SJCRH30 (cell line): ENCODE measurements at places on chromosomes 16 and 17. TPM values are rescaled to one million over a fixed set of nuclear protein-coding genes. Genes with fewer than 3 reads are reported as not detected.

DNA sequence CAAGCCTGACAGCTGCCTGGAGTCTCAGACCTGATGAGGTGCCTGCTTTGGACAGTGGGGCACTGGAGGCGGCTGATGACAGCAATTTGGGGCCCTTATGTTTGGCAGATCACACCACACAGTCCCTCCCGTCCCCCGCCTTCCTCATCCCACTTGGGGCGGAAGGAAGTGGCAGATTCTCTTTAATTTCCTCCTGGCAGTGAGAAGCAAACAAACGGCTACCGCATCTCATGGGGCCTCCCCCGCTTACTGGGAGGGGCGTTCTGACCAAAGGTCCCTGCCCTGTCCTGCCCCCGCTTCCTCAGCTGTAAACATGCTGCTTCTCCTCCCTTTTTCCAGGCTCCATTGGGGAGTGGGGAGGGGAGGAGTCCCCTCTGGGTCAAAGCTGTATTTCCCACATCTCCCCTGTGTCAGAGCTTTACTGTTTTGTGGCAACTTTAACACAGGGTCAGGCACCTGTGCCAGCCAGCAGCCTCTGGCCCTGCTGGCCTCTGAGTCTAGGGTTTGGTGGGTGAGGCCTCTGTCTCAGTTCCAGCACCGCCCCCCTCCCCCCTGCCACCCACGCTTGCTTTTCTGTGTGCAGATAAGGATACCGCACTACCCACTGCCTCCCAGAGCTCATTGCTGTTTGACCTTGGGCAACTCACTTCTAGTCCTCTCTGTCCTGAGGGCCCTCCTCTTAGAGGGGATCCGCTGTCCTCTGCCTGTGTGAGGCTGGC, 5.4 kb upstream of the NFATC3 start:
- H3K27me3 ChIP-seq = no peaks in the 10 kb centered on the region
- H3K27ac ChIP-seq = no peak overlapping the region
- no peak overlapping the region for H3K4me3 ChIP-seq
- no peak for DNase-seq
- H3K36me3 ChIP-seq = no peaks in the 10 kb centered on the region
- H3K4me1 ChIP-seq = no peaks in the 10 kb centered on the region

- H3K27me3 ChIP-seq = no peaks in the 10 kb centered on the region
- no peak overlapping the region for H3K4me3 ChIP-seq
- DNase-seq = no peak
- H3K4me1 ChIP-seq = peaks cover 31% of the 10 kb centered on the region
These were observed 202.5 kb downstream of the C16orf78 start for GRCh38 chr16:49576173-49576494.

GRCh38 chr16:56589141-56590039, at the start of gene MT3:
Gene MT3 (plus strand): TSS chr16:56589528. CDS start chr16:56589591, 63 bp downstream.
- H3K36me3 ChIP-seq = no peaks in the 10 kb centered on the region
- no peaks in the 10 kb centered on the region for H3K27me3 ChIP-seq
- H3K4me3 ChIP-seq = no peak within 1 kb of the TSS
- no peak within 1 kb of the TSS for H3K27ac ChIP-seq
- no peak for DNase-seq
- no peaks in the 10 kb centered on the region for H3K4me1 ChIP-seq

- H3K27me3 ChIP-seq = peaks cover 7% of the 10 kb centered on the region; the same call in 1 of the 2 replicates
- H3K4me1 ChIP-seq = no peaks in the 10 kb centered on the region
- H3K36me3 ChIP-seq = no peaks in the 10 kb centered on the region
These were observed 1.8 kb downstream of the GJD3 start for GRCh38 chr17:40362696-40363110.

DNA sequence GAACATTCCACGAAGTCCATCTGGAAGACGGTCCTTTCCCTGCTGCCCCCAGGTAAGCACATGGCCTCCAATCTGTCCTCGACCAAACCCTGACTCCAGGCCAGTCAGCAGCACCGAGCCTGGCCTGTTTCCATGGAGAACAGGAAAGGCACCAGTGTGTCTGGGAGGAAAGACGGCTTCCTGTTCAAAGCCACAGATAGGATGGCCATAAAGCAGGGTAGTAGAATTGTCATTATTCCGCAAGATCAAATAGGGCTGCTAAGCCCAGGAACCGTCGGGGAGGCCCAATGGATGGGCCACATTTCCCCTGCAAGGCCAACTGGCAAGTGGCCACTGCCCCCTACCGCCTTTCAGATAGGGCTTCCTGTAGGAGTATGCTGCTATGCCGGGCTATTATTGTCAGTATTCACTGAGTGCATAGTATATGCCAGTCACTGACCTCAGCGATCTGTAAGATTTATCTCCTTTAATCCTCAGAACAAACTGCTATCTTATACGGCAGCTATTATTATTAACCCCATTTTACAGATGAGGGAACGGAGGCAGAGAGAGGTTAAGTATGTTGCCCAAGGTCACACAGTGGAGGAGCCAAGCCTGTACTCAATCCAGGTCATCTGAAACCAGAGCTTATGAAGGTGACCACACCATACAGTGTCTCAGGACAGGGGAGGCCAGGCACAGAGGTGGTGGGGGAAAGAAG, 23.0 kb upstream of the PLCG2 start:
- H3K27me3 ChIP-seq = no peaks in the 10 kb centered on the region
- H3K36me3 ChIP-seq = no peaks in the 10 kb centered on the region
- no peak for DNase-seq
- H3K4me3 ChIP-seq = no peak overlapping the region

DNA sequence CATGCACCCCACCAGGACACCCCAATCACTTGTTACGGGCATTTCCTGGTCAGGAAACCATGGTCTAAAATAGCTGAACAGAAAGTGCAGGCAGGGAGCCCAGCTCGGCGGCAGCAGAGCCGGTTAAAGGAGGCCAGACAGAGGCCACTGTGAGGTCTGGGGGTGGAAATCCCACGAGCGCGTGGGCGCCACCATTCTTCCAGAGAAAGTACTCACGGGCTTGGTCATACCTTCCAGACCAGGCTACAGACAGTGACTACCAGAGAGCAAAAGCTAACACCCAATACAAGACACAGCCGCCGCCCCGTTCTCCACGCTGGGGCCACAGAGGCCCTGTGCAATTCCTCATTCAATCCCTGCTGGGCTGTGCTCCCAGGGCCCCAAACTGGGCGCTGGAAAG, 11.9 kb downstream of the CEP131 start:
- no peak overlapping the region for H3K4me3 ChIP-seq
- H3K36me3 ChIP-seq = peaks cover 29% of the 10 kb centered on the region
- H3K27me3 ChIP-seq = no peaks in the 10 kb centered on the region
- H3K4me1 ChIP-seq = no peaks in the 10 kb centered on the region

- no peak overlapping the region for H3K27ac ChIP-seq
- H3K36me3 ChIP-seq = peaks cover 7% of the 10 kb centered on the region
- peaks cover 7% of the 10 kb centered on the region; the same call in 1 of the 2 replicates for H3K4me1 ChIP-seq
- DNase-seq = no peak
- H3K4me3 ChIP-seq = no peak overlapping the region
- H3K27me3 ChIP-seq = no peaks in the 10 kb centered on the region
These were observed 21.4 kb downstream of the CHCT1 start for GRCh38 chr17:60443713-60444112.

DNA sequence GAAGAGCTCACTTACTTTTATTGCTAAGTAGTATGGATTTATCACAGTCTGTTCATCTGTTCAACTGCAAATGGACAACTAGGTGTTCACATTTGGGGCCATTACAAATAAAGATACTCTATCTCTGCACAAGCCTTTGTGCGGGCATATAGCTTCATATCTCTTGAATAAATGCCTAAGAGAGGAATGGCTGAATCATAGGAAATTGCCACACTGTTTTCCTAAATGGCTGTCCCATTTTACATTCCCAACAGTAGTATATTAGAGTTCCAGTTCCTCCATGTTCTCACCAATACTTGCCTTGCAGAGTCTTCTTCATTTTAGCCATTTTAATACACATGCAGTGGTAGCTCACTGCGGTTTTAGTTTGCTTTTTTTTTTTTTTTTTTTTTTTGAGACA, 20.5 kb downstream of the NSMCE1 start:
- H3K27ac ChIP-seq = no peak overlapping the region
- no peak for DNase-seq
- H3K4me1 ChIP-seq = peaks cover 12% of the 10 kb centered on the region
- no peaks in the 10 kb centered on the region for H3K36me3 ChIP-seq

GRCh38 chr16:7888411-7888810, 555.8 kb downstream of the RBFOX1 start:
- H3K4me3 ChIP-seq = no peak overlapping the region
- H3K4me1 ChIP-seq = no peaks in the 10 kb centered on the region
- H3K27ac ChIP-seq = no peak overlapping the region
- H3K27me3 ChIP-seq = peaks cover 4% of the 10 kb centered on the region; the same call in 1 of the 2 replicates
- no peak for DNase-seq
- H3K36me3 ChIP-seq = no peaks in the 10 kb centered on the region

- DNase-seq = peak; percentile 33
- no peaks in the 10 kb centered on the region for H3K36me3 ChIP-seq
- no peaks in the 10 kb centered on the region for H3K27me3 ChIP-seq
- H3K27ac ChIP-seq = no peak overlapping the region; the same call in 1 of the 2 replicates
- no peak overlapping the region for H3K4me3 ChIP-seq
These were observed 17.6 kb upstream of the ABR start for GRCh38 chr17:1197379-1197778.

DNA sequence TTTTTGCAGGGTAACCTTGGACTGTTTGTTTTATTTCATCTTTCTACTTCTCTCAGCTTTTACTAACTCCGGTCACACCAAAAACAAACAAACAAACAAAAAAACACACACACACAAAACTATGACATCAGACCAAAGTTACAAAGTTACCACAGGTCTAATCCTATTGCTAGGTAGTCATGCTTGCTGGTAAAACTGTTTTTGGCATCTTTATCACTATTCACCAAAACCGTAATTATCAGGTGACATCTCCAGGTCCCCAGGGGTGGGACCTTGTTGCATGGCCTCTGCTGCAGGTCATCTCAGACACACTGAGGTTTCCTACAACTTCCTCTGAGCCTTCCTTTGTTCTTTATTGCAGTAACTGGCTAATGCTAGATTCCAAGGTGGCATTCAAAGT, 162.3 kb downstream of the ABCA8 start:
- DNase-seq = no peak
- no peak overlapping the region for H3K27ac ChIP-seq
- H3K36me3 ChIP-seq = no peaks in the 10 kb centered on the region
- no peak overlapping the region for H3K4me3 ChIP-seq
- H3K27me3 ChIP-seq = peaks cover 4% of the 10 kb centered on the region; the same call in 1 of the 2 replicates

- H3K4me1 ChIP-seq = no peaks in the 10 kb centered on the region
- H3K27me3 ChIP-seq = no peaks in the 10 kb centered on the region
- H3K36me3 ChIP-seq = no peaks in the 10 kb centered on the region
- H3K27ac ChIP-seq = no peak overlapping the region
- DNase-seq = no peak
These were observed 6.3 kb downstream of the CTRB1 start for GRCh38 chr16:75225092-75225491.

DNA sequence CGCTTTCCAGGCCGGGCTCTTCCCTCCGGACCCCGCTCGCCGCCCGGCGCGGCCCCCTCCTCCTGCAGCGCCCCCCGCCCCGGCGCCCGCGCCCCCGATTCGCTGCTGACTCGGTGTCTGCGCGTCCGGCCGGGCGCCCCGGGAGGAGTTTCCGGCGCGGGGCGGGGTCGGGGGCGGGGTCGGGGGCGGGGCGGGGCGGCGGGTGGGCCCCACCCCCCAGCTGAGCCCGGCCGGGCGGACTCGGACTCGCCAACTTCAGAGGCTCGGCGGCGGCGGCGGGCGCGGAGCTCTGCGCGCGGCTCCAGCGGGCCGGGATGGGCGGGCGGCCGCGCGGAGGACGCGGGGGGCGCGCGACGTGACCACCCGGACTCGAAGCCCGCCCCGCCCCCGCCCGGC, at the start of gene METRNL:
TSS of gene METRNL (plus strand) at position 258 of the 396 bp plus-strand sequence. CDS start 207 bp downstream, outside the sequence.
- H3K27me3 ChIP-seq = no peaks in the 10 kb centered on the region
- H3K36me3 ChIP-seq = peaks cover 12% of the 10 kb centered on the region
- no peak within 1 kb of the TSS; the same call in 1 of the 2 replicates for H3K27ac ChIP-seq
- H3K4me3 ChIP-seq = peak within 1 kb of the TSS; percentile 91

DNA sequence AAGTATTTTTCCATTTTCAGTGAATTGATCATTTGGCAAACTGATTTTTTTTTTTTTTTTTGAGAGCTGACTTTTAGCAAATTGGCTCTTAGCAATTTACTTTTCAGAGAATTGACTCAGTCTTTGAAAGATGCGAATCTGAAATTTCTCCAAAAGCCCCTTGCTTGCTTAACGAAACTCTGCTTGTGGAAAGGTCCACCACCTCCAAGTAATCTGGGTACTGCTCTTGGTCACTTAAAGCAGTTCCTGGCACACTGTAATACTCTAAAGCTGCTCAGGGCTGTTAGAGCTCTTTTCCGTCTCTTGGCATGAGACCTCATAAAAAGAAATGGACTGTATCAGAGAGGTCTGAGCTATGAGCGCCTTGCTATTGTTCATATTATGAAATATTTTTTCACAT, 2.9 kb downstream of the GSDMB start:
- DNase-seq = no peak
- no peaks in the 10 kb centered on the region; the same call in 1 of the 2 replicates for H3K36me3 ChIP-seq
- H3K4me1 ChIP-seq = no peaks in the 10 kb centered on the region
- H3K27ac ChIP-seq = no peak overlapping the region
- H3K4me3 ChIP-seq = no peak overlapping the region

GRCh38 chr16:77113835-77114234, 77.2 kb upstream of the MON1B start:
- H3K36me3 ChIP-seq = no peaks in the 10 kb centered on the region
- no peaks in the 10 kb centered on the region for H3K27me3 ChIP-seq
- DNase-seq = no peak
- no peaks in the 10 kb centered on the region for H3K4me1 ChIP-seq
- H3K4me3 ChIP-seq = no peak overlapping the region
- H3K27ac ChIP-seq = no peak overlapping the region

DNA sequence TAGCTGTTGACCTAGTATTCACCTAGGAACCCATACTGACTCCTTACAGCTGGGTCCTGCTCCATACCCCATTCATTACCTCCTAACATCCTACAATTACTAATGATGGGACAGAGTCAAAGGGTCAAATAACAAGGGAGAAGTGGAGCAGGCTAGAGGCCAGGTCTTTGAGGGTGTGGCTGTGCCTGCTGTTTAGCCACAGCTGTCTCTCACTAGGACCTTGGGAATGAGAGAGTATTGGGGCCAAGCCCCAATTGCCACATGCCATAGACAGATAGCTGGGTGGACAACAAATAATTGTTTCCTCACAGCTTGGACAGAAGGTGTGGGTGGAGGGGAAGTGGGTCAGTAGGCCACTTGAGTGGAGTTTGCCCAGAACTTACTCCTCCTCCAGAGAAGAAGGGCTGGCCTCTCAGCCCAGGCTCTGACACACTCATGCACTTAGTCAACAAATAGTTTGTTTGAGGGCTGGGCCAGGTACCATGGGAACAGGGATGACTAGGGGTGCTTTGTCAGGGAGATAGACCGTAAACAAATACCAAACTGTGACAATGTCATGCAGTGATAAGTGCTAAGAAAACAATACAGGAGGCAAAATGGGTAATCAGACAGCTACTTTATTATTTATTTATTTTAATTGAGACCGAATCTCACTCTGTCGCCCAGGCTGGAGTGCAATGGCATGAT, 10.2 kb upstream of the CENPT start:
- no peak overlapping the region for H3K4me3 ChIP-seq
- no peaks in the 10 kb centered on the region for H3K4me1 ChIP-seq
- no peak overlapping the region for H3K27ac ChIP-seq
- no peaks in the 10 kb centered on the region for H3K27me3 ChIP-seq

GRCh38 chr17:46115699-46116098, 77.5 kb downstream of the KANSL1 start:
- H3K4me3 ChIP-seq = no peak overlapping the region
- no peaks in the 10 kb centered on the region for H3K27me3 ChIP-seq
- no peak overlapping the region for H3K27ac ChIP-seq
- no peak for DNase-seq

The KRT24 gene
- not detected in 2 replicates for total RNA-seq

The ABCC12 gene
- not detected in 2 replicates for total RNA-seq

The ARL5C gene
- not detected in 2 replicates for total RNA-seq

The LGALS9B gene
- not detected in 2 replicates for total RNA-seq

The ULK2 gene
- 0.33 and 1.0 TPM in 2 replicates for total RNA-seq
